Adrenal gland (tissue), 19 donors: ENCODE measurements at places on chromosomes 3 and 15. TPM values are rescaled to one million over a fixed set of nuclear protein-coding genes. Genes with fewer than 3 reads are reported as not detected.

GRCh38 chr3:73314151-73314951, 252.9 kb downstream of the EBLN2 start:
- no peaks in the 10 kb centered on the region for H3K27me3 ChIP-seq
- no peaks in the 10 kb centered on the region for H3K4me1 ChIP-seq
- no peak overlapping the region for H3K27ac ChIP-seq
- H3K4me3 ChIP-seq, result no peak overlapping the region

- no peaks in the 10 kb centered on the region for H3K27me3 ChIP-seq
- no peaks in the 10 kb centered on the region for H3K36me3 ChIP-seq
- H3K4me3 ChIP-seq, result no peak overlapping the region
- H3K4me1 ChIP-seq, result peaks cover 18% of the 10 kb centered on the region
- H3K27ac ChIP-seq, result no peak overlapping the region
These were observed 13.8 kb downstream of the DENND4A start for GRCh38 chr15:65778269-65778668.

- no peaks in the 10 kb centered on the region for H3K4me1 ChIP-seq
- H3K36me3 ChIP-seq, result no peaks in the 10 kb centered on the region
- no peaks in the 10 kb centered on the region for H3K27me3 ChIP-seq
- no peak overlapping the region for H3K27ac ChIP-seq
- H3K4me3 ChIP-seq, result no peak overlapping the region
These were observed 113.9 kb downstream of the OXNAD1 start for GRCh38 chr3:16378920-16379319.

- H3K27ac ChIP-seq, result no peak overlapping the region
- no peaks in the 10 kb centered on the region for H3K27me3 ChIP-seq
- no peak overlapping the region for H3K4me3 ChIP-seq
- no peak for DNase-seq
- no peaks in the 10 kb centered on the region for H3K36me3 ChIP-seq
These were observed 613.3 kb upstream of the GOLIM4 start for GRCh38 chr3:168709073-168709472.

DNA sequence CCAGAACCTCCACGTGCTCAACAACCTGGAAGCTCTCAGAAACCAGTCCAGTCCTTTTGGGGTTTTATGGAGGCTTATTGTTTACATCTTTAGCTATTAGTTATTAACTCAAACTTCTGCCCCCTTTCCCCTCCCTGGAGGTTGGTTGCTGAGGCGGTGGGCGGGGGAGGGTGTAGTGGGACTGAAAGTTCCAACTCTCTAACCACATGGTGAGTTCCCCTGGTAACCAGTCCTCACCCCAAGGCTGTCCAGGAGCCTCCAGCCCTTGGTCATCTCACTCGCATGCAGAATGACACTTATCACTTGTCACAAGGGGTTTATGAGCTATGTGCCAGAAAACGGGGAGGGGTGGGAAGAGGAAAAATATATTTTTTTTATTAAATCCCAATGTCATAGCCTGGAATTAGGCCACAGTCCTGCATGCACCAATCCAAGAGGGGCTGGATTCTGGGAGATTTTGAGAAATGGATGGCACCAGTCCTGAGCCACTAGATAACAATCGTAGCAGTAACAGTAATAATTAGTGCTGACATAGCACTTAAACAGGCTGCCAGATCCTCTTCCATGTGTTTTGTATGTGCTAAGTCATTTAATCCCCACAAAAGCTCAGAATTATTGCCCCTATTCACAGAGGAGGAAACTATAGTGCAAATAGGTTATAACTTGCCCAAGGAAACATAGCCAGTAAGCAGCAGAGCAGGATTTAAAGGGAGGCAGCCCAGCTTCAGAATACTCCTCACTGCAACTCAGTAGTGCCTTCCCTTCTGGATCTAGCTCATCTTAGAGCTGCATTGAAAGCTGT, 85.7 kb downstream of the CRYGS start:
- H3K27me3 ChIP-seq, result no peaks in the 10 kb centered on the region
- no peaks in the 10 kb centered on the region for H3K36me3 ChIP-seq
- no peaks in the 10 kb centered on the region for H3K4me1 ChIP-seq

DNA sequence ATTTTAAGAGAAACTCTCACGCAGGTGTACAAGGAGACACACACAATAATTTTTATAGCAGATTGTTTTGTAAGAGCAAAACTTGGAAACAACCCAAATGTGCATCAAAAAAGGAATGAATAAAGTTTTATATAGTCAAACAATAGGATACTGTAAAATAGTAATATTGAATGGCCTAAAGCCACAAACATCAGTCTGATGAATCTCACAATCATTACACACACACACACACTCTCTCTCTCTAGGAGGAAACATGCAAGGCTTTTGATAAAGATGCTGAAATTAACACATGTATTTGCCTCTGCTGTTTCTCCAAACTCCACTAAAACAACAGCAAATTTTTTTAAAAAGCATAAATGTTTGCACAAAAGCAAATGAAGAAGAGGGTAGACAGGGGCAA, 37.3 kb downstream of the ADIPOQ start:
- no peaks in the 10 kb centered on the region for H3K27me3 ChIP-seq
- no peak overlapping the region for H3K4me3 ChIP-seq
- H3K27ac ChIP-seq, result no peak overlapping the region
- H3K36me3 ChIP-seq, result no peaks in the 10 kb centered on the region
- DNase-seq, result no peak

The CLCN2 gene
- 9.2 TPM for total RNA-seq

The GPR149 gene
- total RNA-seq, result not detected

The ZNF501 gene
- total RNA-seq, result 2.1 TPM
